ENCODE measurements at places on chromosomes 2 and 18.

DNA sequence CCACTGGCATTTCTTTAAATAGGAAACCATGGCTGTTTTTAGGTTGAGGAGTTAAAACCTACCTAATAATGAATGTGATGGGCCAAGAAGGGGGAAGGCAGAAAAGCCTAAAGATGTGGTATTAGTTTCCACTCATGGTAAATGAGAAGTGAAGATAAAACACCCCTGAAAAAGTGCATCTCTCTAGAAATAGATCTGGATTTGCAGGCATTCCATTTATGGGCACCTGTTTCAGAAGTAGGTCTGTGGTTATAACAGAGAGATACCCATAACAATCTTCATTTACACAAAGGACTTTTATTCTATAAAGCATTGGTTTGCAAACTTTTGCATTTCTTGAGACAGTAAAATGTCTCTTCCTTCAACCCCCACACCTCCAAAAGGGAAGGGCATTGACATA is 62.1 kb downstream of the PRKCE start:
- DNase-seq: no peak

- DNase-seq: no peak
Measured at GRCh38 chr2:226792155-226792881, 7.3 kb downstream of the IRS1 start.

GRCh38 chr2:196145256-196145655 is 26.1 kb downstream of the STK17B start:
- DNase-seq: no peak

DNA sequence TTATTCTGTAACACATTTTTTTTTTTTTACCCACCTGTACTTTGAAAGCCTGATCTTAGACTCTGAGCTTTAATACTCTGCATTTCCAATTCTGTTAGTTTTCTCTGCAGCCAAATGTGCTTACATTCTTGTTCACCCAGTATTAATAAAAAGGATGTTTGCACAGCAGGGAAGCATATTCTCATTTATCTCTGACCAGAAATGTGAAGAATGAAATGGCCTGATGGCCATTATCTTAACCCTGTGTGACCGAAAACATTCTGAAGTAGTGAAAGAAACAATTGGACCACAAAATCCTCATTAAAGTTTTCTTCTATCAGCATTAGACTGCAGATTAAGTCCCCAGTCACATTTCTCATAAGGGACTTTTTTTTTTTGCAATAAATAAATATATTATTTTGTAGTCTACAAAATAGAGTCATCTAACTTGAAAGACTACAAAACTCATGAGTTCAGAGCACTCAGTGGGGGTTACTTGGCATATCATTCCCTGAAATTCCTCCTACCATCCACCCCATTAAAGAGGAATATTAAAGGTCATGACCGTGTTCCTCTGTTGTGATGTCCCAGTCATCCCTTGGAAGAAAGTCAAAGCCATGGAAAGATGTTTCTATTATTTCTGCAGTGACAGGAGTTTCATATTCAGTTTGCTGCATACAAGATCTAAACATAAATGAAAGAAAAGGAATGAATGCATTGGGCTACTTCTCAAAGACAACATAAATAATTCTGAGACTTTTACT is 364.4 kb downstream of the RND3 start:
- DNase-seq: no peak

DNA sequence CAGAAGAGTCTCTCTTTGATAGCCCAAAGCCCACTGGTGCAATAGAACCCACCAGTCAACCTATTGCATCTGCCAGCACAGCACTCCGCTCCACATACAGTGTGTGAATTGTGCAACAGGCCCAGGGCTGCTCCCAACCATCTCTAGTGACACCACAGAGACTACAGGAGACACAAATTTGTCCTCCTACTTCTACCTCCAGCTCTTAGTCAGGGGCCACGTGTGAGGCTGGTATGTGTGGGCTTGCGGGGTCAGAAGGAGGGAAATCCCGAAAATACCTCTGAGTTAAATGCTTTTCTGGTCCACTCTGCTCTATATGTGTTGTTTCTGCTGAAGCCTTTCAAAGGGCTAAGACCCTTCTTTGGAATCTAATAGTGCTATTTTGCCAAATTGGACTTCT is 18.0 kb downstream of the DGUOK start:
- DNase-seq: no peak

GRCh38 chr2:60219536-60219935 is 333.9 kb downstream of the BCL11A start:
- DNase-seq: no peak

- DNase-seq: no peak
Measured at GRCh38 chr18:10045296-10045891, 131.6 kb downstream of the VAPA start.

DNA sequence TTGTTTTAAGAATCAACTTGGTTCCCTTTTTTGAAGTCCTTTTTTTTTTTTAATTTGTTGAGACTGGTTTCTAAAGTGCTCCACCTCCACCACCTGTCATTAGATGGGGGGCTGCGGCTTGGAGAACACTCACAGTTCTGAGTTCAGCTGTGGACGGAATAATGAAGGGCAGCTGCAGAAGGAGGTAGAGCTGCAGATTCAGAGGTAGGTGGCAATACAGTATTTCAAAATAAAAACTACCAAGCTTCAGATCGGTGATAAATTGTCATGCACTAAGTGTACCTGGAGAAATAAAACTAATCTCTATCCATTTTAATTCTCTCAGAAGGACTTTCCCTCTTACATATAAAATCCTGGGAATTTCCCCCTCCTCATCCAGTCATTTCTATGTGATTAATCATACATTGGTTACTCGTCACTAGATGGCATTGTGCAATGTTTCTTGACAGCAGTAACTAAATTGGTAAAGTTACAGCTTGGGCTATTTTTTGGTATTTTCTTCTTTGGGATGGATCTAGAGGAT is 81.1 kb upstream of the SLC39A10 start:
- peak; percentile 54 for DNase-seq

GRCh38 chr2:186887107-186888090 is 38.4 kb upstream of the ZSWIM2 start:
- no peak for DNase-seq

DNA sequence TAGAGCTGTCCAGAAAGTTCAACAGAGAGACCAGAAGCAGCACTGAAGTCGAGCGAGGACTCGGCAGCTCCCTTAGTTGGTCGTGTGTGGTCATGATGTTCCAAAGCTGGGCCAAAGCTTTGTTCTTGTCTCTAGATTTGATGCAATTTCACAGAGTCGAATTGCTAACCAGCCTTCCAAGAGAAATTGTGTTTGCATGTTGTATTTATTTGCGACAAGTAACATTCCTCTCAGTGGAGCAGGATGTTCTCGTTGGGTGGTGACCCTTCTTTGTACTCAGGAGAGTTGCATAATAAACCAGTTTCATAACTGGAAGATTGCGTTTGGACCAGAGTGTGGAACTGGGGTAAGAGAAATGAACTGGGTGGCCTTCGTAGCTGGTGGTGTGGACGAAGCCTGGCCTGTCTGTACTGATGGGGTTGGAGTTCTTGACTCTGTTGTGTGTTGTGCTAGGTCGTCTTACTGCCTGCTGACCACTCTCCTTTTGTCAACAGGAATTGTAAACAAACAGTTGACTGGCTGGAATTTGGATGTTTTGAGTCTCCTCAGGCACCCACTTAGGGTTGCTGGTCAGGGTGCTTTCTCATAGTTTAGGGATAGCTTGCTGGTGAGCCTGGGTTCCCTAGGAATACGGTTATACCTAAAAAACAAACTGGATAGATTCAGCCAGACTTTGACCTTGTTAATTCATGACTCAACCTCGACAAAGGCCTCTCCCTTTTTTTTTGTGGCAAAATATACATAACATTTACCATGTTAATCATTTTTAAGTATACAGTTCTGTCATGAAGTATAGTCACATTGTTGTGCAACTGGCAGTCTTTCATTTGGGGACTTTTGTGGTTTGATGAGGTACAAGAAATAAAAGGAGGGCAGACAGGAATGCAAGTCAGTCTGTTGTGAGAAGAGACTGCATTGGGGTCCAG is 28.9 kb upstream of the TOGARAM2 start:
- DNase-seq: no peak

GRCh38 chr2:239376351-239376750 is 24.5 kb downstream of the HDAC4 start:
- DNase-seq: no peak

- DNase-seq: no peak
Measured at GRCh38 chr2:33317369-33318007, 159.0 kb upstream of the RASGRP3 start.

DNA sequence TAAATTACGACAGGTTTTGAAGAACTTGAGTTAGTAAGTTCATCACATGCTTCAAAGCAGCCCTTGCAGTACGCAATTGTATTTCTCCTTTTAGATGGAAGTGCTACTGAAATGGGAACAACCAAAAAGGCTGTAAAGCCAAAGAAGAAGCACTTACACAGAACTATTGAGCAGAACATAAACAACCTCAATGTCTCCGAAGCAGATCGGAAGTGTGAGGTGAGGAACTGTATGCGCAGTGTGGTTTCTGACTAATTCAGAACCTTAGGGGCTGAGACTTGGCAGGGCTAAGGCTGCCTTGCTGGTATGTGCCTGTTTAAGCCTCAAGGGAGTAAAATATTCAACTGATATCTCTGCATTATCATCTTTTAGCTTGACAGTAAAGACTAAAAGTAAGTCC is 8.4 kb downstream of the NCAPH start:
- DNase-seq: peak; percentile 90

DNA sequence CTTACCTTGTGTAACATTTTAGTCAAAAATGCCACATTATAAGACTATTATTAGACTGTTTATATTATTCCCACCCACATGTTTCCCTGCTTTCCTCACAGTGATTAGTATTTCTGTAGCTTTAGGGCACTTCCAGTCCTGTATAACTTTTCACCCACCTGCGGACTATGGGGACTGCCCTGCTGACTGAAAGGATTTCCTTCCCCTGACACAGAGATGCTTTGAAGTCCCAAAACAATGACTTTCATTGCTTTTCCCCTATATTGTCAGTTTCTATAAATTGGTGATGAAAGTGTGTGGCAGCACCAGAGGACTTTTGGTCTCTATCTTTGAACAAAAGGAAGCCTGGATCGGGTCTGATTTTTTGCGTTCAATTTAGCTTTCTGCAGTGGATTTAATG is 59.0 kb upstream of the OTX1 start:
- no peak for DNase-seq

DNA sequence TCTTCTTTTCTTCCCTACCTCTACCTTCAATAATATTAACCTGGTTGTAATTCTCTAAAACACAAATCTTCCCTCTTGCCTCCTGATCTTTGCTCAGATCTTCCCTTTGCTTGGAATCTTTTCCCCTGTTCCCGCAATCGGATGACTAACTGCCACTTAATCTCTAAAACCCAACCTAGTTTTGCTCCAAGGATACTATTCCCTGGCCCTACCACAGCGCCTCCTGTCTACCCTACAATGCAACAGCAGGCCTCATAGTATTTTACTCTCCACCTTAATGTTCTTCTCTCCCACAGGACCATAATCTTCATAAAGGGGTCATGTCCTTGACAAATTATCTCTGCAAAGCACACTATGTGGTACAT is 246.8 kb upstream of the TNP1 start:
- no peak for DNase-seq

- DNase-seq: no peak
Measured at GRCh38 chr2:23662941-23663920, 263.7 kb downstream of the ATAD2B start.

DNA sequence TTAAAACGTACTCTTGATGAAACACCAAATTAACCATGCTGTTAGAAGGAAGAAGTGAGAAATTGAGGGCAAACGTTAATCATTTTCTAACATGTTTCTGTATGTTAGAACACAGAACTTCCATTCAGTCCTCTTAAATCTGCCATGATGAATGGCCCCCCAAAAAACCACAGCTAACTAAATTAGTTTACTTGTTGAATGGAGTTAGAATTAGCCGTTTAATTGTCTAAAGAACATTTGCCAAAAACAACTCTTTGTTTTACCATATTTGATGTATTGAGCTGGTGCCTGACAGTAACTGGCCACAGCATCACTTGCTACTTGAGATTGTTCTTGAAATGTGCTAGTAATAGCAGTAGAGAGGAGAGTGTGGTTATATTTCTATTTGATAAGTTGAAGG is 12.7 kb downstream of the CCNYL1 start:
- DNase-seq: no peak

DNA sequence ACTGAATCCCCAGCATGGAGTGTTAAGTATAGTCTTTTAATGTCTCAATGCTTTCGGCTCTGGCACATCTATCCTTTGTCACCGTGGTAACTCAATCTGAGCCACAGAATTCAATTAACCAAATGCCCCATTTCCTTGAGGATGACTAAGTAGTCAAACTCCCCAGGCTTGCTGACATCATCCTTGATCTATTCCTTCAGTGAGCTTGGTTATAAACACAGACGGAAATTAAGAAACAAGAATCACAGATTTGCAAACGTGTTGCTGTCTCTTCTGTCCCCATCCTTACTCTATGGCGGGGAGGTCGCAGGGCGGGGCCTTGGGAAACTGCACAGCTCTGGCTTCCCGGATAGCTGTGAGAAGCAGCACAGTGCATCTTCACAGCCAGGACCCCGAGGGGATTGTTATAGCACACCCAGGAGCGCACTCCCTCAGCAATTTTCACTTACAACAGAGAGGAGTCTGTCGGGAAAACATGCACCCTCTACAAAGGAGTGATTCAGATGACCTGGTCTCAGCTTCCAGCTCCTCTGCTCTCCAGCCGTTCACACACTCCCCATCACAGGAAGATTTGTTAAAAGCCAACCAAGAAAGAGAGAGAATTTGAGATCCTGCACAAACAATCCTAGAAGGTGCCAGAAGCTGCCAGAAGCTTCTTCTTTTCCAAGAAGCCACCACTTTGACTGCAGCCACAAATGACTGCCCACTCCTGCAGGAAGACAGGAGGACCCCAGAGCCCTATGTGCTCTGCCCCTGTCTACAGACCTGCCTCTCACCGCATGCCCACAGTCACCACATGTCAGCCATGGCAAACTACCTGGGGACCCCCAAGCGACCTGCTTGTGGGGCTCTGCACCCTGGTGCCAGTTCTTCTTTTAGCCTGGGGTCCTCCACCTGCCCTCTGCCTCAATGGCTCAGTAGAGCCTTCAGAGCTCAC is 44.9 kb upstream of the YWHAQ start:
- no peak for DNase-seq

GRCh38 chr2:75483878-75484277 is 76.9 kb downstream of the EVA1A start:
- no peak for DNase-seq

Measured in activated CD4-positive, alpha-beta T cell treated with anti-CD3 and anti-CD28 coated beads, Interleukin-2, Interleukin-6, amounts not matched to agents 100 ng/mL and 50 ng/mL, durations not matched to agents 16 hours and 8 hours (primary cell).